ENCODE measurements at places on chromosomes 2 and 18.

DNA sequence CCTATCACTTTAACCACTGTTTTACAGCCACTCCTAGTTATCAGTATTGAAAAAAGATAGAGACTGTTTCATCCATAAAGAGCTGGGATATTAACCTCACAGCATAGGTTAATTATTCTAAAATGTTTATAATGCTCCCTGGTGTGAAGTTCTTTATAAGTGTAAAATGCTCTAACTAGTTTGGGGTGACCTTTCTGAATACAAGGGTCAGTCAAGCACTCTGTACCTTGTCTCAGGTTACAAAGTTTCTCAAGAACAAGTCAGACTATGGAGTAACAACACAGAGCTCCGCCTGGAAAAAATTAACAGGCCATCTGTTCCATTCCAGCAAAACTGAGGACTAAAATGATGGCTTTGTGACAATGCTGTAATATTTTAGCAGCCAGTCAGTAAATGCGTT, 107.4 kb downstream of the NOL4 start:
- H3K36me3 ChIP-seq, result no peaks in the 10 kb centered on the region
- no peak overlapping the region for H3K4me3 ChIP-seq
- no peaks in the 10 kb centered on the region for H3K4me1 ChIP-seq
- no peaks in the 10 kb centered on the region for H3K27me3 ChIP-seq
- no peak for DNase-seq

GRCh38 chr2:238512247-238512867, 85.6 kb downstream of the ASB1 start:
- no peak overlapping the region for H3K4me3 ChIP-seq
- no peak overlapping the region for H3K27ac ChIP-seq
- DNase-seq, result no peak
- peaks cover 5% of the 10 kb centered on the region for H3K27me3 ChIP-seq
- no peaks in the 10 kb centered on the region for H3K36me3 ChIP-seq

GRCh38 chr2:240347373-240347940, 88.0 kb upstream of the GPC1 start:
- H3K36me3 ChIP-seq, result no peaks in the 10 kb centered on the region
- peaks cover 7% of the 10 kb centered on the region for H3K27me3 ChIP-seq
- no peak overlapping the region for H3K27ac ChIP-seq
- no peak for DNase-seq

- H3K27me3 ChIP-seq, result no peaks in the 10 kb centered on the region
- H3K27ac ChIP-seq, result no peak overlapping the region
- no peak for DNase-seq
- H3K4me1 ChIP-seq, result no peaks in the 10 kb centered on the region
Observed at GRCh38 chr18:22542406-22542835, 124.7 kb upstream of the CTAGE1 start.

- no peak for DNase-seq
- no peak overlapping the region for H3K4me3 ChIP-seq
- H3K4me1 ChIP-seq, result no peaks in the 10 kb centered on the region
- peaks cover 40% of the 10 kb centered on the region for H3K27me3 ChIP-seq
- H3K27ac ChIP-seq, result no peak overlapping the region
- H3K36me3 ChIP-seq, result no peaks in the 10 kb centered on the region
Observed at GRCh38 chr2:38174646-38175423, 98.9 kb upstream of the CYP1B1 start.

DNA sequence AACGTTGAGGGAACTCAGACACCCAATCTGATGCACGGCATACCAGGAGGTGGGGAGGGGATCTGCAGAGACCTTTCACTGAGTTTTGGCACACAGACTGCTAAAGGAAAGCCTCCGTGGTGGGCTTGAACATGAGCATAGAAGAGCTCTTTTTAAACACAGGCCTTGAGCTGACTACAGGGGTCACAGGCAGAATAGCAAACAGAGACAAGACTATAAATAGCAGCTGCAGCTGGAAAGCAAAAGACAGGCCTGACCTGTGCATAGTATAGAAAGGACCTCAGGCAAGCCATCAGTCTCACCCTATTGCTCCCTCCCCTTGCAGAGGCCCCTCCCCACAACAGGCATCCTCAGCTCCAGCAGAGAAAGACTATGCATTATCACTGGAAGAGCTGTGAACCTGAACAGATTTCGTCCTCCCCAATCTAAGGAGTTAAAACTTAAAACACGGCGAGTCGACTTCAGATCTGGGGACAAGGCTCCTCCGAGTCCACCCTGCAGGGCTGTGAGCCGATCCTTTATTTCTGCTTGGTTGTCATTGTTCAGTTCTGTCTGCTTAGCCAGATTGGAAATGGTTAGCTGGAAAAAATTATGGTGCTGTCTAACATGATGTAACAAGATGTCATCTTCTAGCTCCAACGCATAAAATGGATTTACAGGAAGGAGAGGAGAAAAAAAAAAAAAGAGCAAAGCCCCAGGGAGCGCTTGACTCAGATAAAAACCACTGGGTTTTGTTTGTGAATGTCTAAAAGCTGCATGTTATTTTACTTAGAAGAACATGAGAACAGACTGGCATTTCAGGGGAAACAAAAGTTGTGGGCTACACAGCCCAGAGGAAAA, 25.2 kb upstream of the LCLAT1 start:
- peak overlapping the region; percentile 93 for H3K27ac ChIP-seq
- peak; percentile 47 for DNase-seq
- no peaks in the 10 kb centered on the region for H3K27me3 ChIP-seq
- H3K4me3 ChIP-seq, result peak overlapping the region; percentile 65

GRCh38 chr18:11947214-11948191, 33.8 kb upstream of the IMPA2 start:
- no peaks in the 10 kb centered on the region for H3K36me3 ChIP-seq
- peak; percentile 74 for DNase-seq
- H3K27me3 ChIP-seq, result no peaks in the 10 kb centered on the region
- H3K4me1 ChIP-seq, result peaks cover 11% of the 10 kb centered on the region
- H3K27ac ChIP-seq, result peak overlapping the region; percentile 91

GRCh38 chr18:10319026-10319425, 135.4 kb upstream of the APCDD1 start:
- no peaks in the 10 kb centered on the region for H3K4me1 ChIP-seq
- H3K36me3 ChIP-seq, result no peaks in the 10 kb centered on the region
- no peak overlapping the region for H3K4me3 ChIP-seq
- no peak for DNase-seq
- no peaks in the 10 kb centered on the region for H3K27me3 ChIP-seq
- no peak overlapping the region for H3K27ac ChIP-seq

DNA sequence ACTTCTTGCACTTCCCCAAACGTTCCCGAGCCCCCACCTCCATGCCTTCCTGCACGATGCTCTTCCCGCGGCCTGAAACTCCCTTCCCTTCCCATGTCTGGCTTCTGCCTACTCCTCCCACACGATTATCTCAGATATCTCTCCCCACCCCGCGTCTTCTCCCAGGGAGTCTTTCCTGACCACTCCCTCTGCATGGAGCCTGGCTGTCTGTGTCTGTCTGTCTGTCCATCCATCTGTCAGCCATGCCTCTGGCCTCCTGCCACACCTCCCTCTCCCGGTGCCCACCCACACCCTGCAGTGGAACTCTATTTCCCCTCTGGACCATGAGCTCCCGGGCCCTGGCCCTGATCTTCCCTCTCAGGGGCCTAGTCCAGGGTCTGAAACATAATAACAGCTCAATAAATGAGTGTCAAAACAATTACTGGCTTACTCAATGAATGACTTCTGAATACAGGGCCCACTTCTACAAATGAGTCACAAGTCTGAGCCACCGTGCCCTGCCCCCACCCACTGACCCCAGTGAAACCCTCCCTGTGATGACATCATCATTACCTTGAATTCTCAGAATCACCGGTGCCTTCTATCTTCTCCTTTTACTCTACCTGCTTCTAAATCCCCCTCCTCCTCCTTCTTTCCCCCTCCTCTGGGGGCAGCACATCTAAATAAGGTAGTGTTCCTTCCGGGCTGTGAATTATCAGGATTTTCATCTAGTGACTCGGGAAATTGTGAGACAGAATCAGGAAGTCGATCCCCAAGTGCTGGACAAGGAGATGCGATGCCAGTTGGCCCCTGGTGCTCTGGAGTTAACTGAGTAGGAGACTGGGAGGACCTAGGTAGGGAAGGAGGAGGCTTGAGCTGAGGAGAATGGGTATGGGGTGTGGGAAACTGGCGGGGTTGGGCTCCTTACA, 46.1 kb upstream of the PLB1 start:
- DNase-seq, result peak; percentile 88
- H3K36me3 ChIP-seq, result no peaks in the 10 kb centered on the region
- no peaks in the 10 kb centered on the region for H3K27me3 ChIP-seq
- peaks cover 78% of the 10 kb centered on the region for H3K4me1 ChIP-seq

- DNase-seq, result no peak
- no peaks in the 10 kb centered on the region for H3K27me3 ChIP-seq
- H3K4me3 ChIP-seq, result no peak overlapping the region
- peak overlapping the region; percentile 47 for H3K27ac ChIP-seq
- H3K4me1 ChIP-seq, result peaks cover 25% of the 10 kb centered on the region
Observed at GRCh38 chr18:79496978-79497637, 101.4 kb downstream of the NFATC1 start.

Measured in activated T-cell treated with anti-CD3 and anti-CD28 coated beads, Interleukin-2, amount 50 U/mL, for 24 hours (primary cell).